Articular chondrocyte of knee joint (primary cell): ENCODE measurements at places on chromosomes 12 and 14. TPM values are rescaled to one million over a fixed set of nuclear protein-coding genes. Genes with fewer than 3 reads are reported as not detected.

The PPFIBP1 gene
- 407 and 419 TPM in 2 replicates for total RNA-seq

The SNAPC1 gene
- total RNA-seq = 56.6 and 88.1 TPM in 2 replicates

The PMEL gene
- 0.32 and 0.39 TPM in 2 replicates for total RNA-seq

The RNASE7 gene
- not detected in 2 replicates for total RNA-seq
